ENCODE measurements at places on chromosomes 5 and 9. TPM values are rescaled to one million over a fixed set of nuclear protein-coding genes. Genes with fewer than 3 reads are reported as not detected.

DNA sequence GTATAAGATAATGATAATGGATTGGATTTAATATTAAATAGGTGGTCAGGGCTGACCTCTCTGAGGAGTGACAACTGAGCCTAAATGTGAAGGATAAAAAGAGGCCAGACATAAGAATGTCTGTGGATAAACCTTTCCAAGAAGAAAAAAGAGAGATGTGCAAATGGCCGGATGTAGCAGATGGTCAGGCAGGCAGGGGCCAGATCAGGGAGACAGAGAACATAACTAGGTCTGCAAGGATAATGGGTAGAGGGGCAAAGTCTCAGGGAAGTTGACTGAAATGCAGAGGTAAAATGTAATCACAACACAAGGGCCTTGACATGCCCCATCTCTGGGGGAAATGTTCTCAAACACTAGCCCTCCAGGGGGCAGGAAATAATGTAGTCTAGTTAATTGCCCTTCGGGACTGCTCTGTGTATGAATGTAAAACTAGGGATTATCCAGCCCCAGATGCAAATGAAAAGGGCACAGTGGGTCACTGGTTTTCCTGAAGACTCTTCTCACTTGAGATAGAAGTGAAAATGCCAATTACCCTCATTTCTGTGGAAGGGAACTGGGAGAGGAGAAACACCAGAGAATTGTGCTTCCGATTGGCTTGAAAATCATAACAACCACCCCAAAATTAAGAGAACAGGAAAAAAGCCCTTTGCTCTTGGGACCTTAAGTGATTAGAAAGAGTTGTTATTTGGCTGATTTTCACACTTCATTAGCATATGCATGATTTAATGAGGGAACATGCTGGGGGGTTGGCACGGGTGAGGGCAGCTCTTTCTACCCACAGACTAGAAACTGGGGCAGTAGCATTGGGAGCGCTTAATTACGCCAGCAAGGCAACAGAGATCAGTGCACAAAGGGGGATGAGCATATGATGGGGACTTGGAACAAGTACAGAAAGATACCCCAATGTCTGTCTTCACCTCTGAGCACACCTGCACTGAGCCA is 88.6 kb downstream of the PPP2R2B start:
- no peak for DNase-seq

The CHSY3 gene
- 7.6 TPM for total RNA-seq

- no peak for DNase-seq
Measured at GRCh38 chr9:105198023-105198422, 46.4 kb upstream of the SLC44A1 start.

The ANXA1 gene
- total RNA-seq, result 444 TPM

DNA sequence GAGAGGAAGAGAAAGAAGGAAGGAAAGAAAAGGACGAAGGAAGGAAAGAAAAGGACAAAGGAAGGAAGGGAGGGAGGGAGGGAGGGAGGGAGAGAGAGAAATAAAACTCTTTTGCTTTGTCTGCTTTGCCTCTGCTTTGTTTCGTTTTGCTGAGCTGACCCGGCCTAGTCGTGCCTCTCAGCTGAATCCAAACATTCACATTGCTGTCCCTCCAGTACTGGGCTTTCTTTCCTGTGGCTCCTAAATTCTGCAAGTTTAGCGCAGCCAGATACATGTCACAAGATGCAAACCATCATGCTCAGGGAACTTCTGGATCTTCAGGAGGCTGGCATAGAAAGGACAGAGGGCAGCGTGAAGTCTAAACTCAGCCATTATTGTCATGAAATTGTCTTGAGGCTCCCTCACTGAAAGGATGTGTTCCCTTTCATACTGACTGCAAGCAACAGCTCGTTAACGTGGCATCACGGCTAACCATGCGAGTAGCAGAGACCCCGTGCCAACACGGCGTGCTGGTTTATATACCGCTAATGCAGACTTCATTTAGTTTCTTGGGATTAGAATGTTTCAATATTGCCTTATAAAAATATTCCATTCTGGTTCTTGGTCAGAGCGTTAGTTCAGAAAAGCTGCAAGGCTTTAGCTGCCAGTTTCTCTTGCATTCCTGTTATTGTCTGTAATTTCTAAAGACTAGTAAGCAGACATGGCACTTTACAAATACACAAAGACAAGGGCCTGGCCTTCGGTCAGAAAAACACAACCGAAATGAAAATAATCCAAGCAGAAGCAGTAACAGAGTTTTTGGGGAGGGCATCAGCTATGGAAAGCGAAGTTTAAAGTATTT is 94.2 kb downstream of the TMEM174 start:
- DNase-seq, result no peak

The MARVELD2 gene
- total RNA-seq, result 0.26 TPM
